ENCODE measurements at places on chromosomes 5 and 9.

DNA sequence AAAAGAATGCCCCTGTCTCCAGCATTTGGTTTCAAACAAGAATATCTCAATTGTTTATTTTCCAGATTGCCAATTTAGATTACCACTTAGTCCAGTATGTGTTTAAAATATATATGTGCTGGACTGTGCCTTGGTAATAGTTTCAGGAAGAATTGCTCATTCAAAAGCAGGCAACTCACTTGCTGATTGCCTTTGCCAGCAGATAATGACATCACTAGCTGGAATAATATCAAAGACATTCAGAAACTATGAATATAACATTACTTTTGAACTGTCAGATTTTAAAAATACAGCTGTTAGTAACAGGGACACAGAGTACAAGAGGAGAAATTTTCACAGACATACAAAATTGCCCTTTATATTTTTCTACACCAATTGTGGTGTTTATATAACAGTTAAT is 96.0 kb upstream of the ITGA2 start:
- DNase-seq: no peak

GRCh38 chr9:105438141-105438806 is 9.6 kb upstream of the FSD1L start:
- no peak for DNase-seq

- no peak for DNase-seq
Measured at GRCh38 chr9:88011005-88011766, 36.9 kb upstream of the CDK20 start.

DNA sequence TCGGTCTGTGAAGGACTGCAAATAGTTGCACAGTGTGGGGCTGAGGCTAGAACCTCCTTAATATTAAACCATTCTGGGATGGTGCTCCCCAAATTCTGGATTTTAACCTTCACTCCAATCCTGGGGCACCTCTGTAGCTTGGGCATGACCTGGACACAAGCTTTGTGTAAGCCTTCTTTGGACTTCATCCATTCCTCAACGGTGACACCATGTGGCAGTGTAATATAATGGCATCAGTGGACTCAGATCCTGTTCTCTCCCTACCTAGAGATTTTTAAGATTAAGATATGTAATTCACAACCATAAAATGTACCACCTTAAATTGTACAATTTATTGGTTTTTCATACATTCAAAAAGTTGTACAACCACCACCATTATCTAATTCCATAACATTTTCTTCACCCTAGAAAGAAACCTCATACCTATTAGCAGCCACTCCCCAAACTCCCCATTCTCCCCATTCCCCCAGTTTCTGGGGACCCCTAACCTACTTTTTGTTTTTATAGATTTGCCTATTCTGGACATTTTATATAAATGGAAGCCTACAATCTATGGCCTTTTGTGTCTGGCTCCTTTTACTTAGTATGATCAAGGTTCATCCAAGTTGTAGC is 4.8 kb upstream of the PLGRKT start:
- peak; percentile 34 for DNase-seq

DNA sequence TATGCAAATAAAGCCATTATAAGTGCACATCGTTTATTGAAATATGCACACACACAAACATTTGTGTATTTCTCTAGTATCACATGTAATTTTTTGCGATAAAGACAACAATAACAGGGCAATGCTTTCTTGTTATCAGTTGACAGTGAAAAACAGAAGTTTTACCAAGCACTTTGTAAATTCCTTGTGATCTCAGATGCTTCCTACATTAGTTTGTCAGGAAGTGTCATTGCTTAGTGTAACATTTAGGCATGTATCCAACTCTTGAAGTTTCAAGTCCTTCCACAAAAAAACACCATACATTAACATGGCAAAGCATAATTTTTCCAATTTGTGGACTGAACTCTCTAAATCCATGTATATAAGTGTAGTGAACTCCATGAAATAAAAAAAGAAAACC is 46.4 kb downstream of the MOCS2 start:
- no peak for DNase-seq

DNA sequence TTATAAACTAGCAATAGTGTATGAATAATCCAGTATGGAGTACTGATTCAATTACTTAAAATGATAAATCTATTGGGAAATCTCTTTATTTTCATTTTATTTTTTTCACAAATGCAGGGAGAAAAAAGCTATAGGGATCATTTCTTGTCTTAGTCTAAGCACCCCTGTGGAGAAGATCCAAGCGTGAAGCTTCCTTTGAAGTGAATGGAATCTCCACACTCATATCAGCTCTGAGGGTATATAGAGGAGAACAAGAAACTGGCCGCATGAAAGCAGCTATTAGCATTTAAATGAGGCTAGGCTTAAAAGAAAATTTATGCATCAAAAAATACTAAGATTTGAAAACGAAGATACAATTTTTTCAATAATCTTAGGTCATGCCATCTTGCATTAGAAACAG is 12.9 kb upstream of the PAM start:
- no peak for DNase-seq

- no peak for DNase-seq
Measured at GRCh38 chr5:83220331-83220730, 143.0 kb downstream of the XRCC4 start.

DNA sequence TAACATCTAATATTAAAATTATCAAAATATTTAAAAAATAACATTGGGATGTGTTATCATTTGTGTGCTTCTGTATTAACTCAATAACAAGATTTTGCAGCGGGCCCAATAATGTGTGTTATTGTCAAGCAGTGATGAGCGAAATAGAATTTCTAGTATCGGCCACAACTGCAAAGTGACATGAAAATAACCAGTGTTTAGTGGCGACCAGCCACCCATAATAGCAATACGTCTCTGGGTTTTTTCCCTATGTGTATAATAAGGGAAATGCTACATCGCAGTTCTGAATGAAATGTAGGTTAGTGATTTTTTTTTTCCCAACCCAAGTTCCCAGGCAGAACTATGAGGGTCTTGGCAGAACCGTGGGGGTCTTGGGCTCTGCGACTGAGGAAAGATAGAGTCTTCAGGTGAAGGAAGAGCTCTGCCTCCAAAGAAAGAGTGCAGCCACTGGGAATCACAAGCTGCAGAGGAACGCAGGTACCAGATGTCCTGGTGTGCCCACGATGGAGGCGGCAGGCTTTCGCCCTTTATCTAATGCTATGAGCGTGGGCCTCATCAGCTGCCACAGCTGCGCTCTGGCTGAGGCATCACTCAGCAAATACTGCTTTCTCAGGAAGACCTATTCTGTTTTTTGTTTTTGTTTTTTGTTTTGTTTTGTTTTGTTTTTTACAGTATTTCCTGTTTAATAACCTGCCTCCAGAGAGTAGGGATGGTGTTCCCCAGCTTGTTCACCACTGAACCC is 235.0 kb downstream of the ROR2 start:
- no peak for DNase-seq

DNA sequence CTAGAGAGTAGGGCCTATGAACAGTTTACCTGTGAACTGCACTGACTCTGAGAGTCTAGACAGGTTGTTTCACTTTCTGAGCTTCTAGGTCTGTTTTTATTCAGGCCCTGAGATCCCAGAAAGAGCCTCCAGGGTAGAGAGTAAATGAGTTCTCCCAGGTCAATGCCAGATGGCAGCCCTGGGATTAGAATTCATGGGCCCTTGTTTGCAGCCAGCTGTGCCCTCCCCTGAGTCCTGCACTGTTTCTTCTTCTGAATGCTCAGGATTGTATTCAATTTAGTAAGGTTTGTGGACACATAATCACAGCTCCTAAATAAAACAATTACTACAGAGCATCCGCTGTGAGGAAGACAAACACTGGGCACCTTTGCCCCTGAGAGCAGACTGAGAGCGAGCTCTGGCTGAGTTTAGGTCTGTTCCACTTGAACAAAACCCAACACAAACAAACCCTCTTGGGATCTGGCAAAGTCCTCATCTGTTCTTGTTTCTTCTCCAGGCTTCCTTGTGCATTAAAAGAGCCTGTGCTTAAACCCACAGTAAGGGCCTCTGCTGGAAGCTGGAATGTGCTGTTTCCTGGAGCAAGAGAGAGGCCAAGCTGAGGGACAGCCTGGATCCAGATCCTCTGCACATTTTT is 29.9 kb downstream of the FAM219A start:
- no peak for DNase-seq

GRCh38 chr5:111887706-111888105 is 130.7 kb upstream of the NREP start:
- DNase-seq: no peak

GRCh38 chr5:32362527-32362926 is 49.8 kb upstream of the MTMR12 start:
- DNase-seq: no peak

DNA sequence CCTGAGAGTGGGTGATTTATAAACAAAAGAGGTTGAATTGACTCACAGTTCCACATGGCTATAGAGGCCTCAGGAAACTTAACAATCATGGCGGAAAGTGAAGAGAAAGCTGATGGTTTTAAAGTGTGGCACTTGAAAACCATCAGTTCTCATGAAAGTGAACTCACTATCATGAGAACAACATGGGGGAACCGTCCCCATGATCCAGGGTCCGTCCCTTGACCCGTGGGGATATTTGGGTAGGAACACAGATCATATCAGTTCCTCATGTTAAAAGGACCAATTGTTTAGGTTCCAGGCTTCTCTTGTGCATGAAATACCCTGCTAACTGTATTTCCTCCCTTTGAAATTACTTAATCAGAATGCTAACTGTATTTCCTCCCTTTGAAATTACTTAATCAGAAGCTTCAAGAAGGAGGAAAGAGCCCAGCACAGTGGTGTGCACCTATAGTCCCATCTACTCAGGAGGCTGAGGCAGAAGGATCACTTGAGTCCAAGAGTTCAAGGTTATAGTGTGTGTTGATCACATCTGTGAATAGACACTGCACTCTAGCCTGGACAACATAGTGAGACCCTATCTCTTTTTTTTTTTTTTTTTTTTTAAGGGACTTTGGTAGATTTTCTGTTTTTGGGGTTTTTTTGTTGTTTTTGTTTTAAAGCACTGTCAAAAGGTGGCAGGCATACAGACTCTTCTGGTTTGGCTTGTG is 24.8 kb downstream of the TTC1 start:
- DNase-seq: no peak

GRCh38 chr9:126453156-126453963 is 126.7 kb downstream of the MVB12B start:
- no peak for DNase-seq

DNA sequence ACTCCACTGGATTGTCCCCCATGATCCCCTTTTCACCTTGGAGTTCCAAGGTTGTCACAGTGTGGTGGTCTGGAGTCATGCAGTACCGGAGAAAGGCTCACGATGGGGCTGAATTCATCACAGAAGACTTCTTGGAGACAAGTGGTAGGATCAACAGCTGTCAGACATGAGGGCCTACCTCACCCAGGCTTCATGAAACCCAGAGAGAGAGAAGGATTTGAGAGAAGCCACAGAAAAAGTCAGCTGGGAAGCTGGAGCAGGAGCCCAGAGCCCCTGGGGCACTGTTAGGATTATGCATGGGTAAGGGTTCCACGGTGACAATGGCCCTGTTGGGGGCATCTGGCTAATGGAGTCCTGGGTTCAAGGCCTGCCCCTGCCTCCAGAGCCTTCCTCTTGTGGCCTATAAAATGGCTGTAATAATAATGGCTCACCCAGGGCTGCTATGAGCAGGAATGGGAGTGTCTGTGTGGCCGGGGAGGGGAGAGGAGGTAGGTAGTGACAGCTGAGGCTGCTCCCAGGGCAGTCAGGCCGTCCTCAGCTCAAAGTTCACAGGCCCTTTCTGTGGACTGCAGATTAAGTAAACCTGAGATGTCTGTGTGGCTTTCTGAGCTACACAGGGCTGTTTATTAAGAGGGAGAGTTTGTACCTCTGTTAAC is 910 bp downstream of the TRIM14 start:
- peak; percentile 47 for DNase-seq

DNA sequence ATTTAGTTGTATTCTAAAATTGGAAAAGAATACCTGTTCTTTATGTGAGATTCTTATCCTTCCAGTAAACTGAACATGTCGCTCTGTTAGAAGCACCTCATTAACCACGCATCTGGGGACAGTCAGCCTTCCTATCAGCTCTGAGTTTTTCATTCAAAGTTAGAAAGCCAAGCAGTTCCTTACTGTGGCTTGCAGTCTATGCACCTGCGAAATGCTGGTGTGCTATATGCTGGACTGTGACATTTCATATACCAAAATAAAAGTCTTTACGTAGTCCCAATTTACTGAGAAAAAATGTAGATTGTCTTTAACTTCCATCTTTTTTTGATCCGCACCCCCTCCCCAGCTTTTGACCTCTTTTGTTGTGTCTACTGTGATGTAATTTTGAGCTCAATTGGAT is 4.3 kb downstream of the ANP32B start:
- DNase-seq: no peak

DNA sequence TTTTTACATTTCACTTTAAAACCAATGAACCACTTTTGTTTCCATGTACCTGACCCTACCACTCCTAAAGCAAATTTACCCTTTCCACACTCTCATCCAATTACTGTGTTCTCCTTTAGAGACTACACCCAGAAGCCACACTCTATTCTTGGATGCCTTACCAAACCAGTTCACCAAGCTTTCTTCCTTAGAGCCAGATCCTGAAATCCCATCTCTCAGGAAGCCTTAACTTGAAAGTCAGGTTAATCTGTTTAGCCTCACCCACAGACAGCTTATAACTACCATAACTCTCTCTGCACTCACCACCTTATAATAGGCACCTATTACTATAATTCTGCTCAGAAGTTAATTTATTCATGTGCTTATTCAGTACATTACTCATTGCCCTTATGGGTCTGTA is 4.3 kb downstream of the CSNK1A1 start:
- no peak for DNase-seq

- DNase-seq: peak; percentile 77
Measured at GRCh38 chr9:91156451-91157234, 205.1 kb downstream of the AUH start.

- DNase-seq: no peak
Measured at GRCh38 chr9:649128-650074, 192.1 kb upstream of the DMRT1 start.

DNA sequence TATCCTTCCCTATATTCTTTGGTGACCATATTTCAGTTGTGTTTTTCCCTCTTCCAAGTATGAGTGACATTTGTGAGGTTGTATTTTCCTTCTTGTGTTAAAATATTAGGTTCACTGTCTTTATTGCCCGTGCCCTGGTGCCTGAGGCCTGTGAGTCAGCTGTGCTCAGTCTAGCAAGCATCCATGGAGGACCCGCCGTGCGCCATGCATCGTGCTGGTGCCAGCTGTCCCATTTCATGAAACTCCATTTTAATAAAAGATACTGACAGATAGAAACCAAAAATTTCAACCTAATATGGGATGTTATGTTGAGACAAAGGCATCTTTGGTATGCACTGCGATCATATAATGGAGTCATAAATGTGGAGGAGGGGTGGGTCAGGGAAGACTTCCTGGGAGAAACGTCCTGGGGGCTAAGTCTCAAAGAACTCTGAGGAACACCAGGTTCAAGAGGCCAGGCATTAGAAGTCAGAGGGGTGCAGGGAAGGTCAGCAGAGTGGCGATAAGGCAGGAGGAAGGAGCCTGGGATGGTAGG is 34.0 kb upstream of the FGF1 start:
- no peak for DNase-seq

- DNase-seq: no peak
Measured at GRCh38 chr9:12194731-12195130, 498.5 kb upstream of the TYRP1 start.

DNA sequence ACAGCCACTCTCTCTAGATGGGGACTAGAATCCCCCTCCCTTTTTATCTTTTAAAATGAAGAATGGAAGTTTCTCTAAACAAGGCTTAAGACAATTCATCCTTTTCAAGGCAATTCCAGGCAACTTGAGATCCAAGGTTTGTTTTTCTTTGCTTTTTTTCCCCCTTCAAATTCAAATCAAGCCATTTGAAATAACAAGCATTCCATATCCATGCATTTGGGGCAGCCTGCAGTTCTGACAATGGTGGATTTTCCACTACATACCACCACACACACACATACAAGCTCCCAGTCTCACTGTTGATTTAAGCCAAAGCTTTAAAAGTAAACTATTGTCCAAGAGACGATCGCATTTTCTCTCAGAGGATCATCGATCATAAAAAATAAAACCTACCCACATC is 424 bp downstream of the INSYN2B start:
- DNase-seq: no peak
